ENCODE measurements at places on chromosomes 7 and 10.

GRCh38 chr10:34711500-34711899 is 103.6 kb downstream of the PARD3 start:
- DNase-seq: no peak

DNA sequence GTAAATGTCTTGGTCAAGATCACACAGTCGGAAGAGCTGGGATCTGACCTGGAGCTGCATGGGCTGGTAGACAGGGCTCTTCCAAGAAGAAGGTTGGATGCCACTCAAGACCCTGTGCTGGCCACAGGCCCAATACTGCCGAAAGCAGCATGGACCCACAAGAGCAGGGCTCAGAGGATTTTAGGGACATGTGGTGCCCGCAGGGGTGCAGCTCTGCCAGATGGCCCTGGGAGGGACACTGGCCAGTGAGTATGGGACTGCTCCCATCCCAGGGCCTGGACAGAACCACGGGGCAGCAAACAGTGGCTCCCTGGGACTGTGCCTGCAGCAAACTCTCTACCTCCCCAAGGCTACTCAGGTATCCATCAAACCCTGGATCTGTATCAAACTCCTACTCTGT is 12.4 kb downstream of the MAT1A start:
- no peak for DNase-seq

DNA sequence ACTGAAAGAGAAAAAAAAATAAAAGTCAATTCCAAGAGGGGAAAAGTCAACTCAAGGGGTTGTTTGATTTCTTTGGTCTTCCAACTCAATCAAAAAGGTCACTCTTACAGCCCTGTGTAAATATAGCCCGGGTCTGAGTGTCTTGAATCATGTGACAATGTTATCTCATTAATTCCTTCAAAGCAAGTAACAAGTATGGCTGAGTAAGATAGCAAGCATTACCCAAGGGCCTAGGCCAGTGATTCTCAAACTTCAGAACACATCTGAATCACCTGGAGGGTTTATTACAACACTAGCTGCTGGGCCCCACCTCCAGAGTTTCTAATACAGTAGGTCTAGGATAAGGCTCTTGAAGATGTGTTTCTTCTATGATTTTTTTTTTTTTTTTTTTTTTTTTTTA is 125.0 kb downstream of the PRLHR start:
- no peak for DNase-seq

DNA sequence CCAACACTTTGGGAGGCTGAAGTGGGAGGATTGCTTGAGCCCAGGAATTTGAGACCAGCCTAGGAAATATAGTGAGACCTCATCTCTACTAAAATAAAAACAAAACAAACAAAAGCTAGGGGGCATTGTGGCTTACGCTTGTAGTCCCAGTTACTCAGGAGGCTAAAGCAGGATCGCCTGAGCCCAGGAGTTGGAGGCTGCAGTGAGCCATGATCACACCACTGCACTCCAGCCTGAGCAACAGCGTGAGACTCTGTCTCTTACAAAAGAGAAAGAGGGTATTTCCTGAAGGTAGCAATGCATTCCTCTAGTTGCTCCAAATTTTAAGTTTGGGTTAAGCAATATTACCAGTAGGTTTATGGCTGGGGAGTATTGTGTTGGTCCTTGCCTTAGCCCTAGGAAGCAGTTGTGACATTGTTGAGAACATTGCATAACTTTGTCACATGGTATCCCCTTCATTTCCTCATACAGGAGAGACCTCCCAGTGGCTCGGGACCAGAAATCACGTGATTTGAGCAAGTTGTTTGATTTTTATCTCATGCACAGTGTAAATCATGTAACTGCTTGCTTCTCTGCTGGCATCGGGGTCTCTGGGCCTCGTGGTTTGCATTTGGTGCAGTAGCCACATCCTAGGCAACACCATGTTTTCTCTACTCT is 23.3 kb upstream of the SMARCD3 start:
- DNase-seq: no peak

DNA sequence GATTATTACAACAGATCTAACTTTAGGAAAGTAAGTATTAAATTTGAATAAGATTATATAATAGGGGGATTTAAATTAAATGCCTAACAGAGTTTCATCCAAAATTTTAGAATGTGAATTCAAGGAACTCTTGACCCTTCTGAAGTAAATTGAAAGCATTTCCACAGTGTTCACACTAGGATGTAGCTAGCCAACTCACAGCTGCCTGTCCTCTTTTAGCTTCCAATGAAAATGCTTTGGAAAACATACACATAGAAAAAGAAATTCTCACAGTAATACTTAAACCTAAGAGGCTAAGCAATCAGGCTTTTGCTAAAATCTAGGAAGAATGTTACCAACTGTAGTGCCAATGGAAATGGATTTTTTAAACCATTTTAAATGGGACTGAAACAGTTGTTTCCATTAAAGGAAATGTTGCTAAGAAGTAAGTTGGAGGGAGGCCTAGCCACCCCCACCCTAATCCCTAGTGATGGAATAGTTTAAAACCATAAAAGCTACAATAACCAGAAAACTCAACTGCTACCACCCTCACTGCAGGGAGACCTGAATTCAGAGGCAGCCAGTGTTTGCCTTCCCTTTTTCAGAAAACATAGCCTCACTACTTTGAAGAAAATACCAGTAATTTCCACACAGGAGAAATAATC is 58.3 kb downstream of the REEP3 start:
- DNase-seq: no peak

- no peak for DNase-seq
These were observed 978 bp downstream of the OGDH start for GRCh38 chr7:44607141-44608068.

DNA sequence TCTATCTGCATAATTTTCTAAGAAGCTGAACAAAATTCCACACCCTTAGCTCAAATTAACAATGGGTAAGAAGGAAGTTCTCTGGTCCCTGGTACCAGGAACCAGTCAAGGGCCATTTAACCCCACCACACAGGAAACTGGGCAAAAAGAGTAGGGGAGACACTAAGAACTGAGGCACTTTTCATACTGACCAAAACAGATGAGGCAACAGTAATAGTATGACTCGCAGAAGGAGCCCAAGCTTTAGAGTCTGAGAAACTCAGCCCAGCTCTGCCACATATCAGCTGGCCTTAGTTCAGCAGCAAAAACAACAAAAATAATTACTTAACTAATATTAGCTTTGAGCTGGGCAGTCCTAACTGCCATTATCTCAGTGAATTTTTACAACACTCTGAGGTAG is 221.2 kb downstream of the FAM107B start:
- DNase-seq: peak; percentile 47

DNA sequence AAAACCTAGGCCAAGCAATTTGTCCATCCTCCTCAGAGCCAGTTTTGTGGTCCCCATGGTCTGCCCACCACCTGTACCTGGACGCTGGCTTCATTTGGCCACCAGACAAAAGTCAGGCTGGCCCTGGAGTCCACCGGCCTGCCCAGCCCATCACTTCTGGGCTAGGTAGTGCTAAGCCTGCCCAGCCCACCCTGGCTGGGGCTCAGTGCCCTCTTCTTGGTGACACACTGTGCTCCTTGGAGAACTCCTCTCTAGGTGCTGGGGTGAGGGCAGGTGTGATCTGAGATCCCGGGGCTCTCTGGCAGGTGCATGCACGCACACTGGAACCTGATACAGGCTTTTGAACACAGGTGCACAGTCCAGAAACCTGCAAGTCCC is 1.1 kb downstream of the AIFM2 start:
- DNase-seq: no peak

GRCh38 chr7:154553711-154554265 is 449.1 kb downstream of the PAXIP1 start:
- no peak for DNase-seq

GRCh38 chr7:21167942-21168341 is 259.9 kb upstream of the SP4 start:
- no peak for DNase-seq

- no peak for DNase-seq
These were observed 75.8 kb downstream of the JAZF1 start for GRCh38 chr7:28104811-28105210.

DNA sequence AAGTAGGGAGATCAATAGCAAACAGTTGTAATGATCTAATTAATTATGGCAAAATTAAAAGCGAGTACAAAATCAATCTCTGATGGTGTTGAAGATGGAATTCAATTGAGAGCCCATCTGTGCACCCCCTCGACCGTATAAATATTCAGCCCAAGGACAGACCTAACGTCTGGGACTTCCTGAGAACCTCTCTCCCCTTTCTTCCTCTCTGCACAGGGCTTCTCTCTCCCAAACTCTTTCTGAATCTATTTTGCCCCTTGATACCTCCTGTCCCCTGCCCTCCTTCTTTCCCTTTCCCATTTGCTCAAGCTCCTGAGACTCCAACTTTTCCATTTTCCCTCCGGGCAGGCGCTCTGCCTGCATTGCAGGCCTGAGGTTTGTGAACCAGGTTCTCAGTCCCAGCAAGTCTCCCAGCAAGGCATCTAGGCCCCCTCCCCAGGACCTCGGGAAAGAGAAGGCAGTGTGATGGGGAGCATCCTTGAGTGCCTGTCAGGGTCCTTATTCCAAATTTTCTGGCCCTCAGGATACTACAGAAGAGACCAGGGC is 8.5 kb upstream of the PAX2 start:
- no peak for DNase-seq

GRCh38 chr7:1536743-1537534 is 6.4 kb downstream of the MAFK start:
- peak; percentile 98 for DNase-seq

GRCh38 chr7:90923541-90923997 is 327.4 kb downstream of the CDK14 start:
- peak; percentile 58 for DNase-seq

GRCh38 chr10:117408436-117409384 is 33.5 kb upstream of the PDZD8 start:
- no peak for DNase-seq

- no peak for DNase-seq
These were observed 49.0 kb downstream of the PSMC2 start for GRCh38 chr7:103396471-103396870.

DNA sequence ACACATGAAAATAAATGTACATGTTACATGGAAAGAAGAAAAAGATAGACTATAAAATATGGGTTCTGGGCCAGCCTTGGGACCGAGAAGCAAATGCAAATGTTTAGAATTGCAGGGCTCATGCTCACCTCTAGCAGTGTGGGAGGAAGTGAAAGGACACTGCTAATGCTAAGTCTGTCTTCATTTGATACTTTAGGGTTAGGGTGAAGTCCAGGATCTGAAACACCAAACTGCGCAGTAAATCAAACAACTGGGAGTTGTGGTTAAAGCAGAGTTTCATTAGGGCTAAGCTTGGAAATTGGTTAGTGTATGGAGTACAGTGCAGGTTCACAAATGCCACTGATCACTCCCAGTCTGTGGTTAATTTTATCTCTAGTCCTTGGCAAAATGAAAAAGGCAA is 73.2 kb upstream of the PDK4 start:
- no peak for DNase-seq

DNA sequence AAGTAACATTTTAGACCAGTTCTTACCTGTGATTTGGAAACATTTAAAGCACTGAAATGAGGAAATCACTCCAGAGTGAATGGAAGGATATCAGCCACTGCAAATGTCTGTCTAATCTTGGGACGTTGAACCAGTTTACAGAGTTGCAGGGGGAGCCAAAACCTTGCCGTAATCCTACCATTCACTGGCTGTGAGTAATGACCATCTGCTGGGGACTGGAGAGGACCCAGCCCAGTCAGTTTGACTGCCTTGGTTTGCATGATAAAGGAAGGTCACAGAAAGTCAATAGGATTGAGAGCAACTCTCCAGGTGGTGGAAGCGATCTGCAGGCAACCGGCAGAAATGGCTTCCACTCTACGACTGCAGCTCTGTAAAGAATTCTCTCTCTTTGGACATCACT is 167.2 kb downstream of the AKR1D1 start:
- no peak for DNase-seq

GRCh38 chr10:47261121-47261520 is 38.9 kb upstream of the GDF10 start:
- no peak for DNase-seq

DNA sequence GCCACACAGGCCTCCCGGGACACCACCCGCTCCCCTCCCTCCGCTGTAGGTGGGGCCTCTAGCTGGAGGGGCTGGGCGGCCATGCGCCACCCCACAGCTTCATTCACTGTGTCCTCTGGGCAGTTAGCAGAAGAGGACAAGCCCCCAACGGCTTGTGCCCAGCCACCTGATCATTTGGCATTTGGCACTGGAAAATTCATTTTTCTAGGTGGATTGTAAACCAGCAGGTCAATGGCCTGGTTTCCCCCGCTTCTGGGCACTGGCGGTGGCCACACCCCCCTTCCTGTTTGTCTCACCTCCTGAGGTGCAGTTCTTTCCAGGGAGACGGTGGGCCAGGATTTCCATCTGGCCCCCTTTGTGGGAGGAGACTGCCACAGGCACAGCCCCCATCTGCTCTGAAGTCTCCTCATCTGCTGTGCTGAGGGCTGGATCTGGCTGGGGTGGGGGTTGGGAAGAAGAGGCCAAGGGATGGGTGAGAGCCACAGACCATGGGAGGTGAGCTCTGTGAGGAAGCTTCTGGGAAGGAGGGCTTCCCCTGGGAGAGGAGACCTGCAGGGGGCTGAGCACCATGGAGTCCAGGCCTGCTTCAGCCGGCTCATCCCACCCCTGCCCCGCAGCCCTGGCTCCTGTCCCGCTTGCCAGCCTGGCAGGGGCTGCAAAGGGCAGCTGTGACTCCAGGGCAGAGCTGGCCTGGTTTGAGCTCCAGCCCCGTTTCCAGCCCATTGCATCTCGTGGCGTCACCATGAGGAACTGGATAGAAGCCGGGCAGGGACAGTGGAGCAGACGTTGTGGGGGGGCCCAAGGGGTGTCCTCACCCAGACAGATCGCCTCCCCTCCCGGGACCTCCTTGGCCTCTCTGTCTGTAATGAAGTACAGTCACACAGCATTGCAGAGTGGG is 40.1 kb upstream of the SLC29A3 start:
- no peak for DNase-seq

DNA sequence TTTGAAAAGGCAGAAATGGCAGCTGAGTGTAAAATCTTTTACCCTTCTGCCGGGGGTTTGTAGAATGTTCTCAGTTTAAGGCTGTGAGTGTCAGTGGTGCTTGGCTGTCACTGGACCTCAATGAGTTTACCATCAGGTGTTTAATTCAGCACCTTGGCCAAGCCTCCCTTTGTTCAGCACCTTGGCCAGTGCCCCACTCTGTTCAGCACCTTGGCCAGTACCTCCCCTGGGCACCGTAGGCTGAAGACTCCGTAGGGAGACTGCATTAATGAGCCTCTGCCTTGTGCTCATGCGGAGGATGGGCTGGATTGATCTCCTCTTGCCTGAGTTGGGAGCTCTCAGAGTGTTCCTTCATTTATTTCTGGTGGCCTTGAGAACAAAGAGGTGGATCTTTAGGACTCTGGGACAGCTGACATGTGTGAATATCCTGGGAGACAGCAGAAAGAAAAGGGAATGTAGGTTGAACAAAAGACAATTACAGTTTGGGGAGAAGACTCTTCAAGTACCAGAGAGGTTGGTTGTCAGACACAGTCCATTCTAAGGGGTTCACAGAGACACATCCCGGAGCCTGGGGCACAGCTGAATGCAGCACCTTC is 1.6 kb downstream of the FAM24A start:
- peak; percentile 39 for DNase-seq

DNA sequence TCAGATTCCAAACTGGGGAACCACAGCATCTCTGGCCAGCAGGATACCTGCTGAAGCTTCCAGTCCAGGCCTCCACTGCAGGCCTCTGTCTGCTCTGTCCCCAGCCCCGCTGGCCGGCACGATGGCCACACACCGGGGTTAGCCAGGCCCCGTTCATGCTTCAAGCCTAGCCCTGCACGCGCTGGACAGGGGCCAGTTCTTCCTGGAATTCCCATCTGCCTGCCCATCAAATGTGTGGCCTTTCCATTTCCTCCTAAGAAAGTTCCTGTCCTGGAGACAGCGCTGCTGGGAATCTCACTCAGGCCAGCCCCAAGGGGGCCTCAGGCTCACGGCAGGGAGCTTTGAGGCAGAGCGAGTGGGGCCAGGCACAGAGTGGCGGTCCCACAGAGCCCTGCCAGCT is 18.0 kb downstream of the SH2B2 start:
- no peak for DNase-seq
